Activated T-cell treated with anti-CD3 and anti-CD28 coated beads, Interleukin-2, amount 50 U/mL, for 1 hour (primary cell): ENCODE measurements at places on chromosomes 1 and 21.

DNA sequence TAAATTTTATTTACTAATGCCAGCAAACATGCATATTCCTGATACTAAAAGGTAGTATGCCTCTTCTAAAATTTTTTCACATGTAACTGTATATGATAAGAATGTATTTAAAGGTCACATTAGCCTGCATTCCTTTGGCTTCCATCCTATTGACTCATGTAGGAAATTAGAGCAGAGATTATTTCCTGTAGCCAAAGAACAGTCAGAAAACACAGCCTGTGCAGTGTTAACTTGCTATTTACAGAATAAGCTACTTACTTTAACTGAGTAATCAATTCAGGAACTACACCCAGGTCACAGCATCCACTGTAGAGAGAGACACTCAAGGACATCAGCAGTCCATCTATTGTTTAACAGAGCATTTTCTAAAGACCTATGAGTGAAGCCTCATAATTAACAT lies 154.5 kb upstream of the ADGRL4 start:
- DNase-seq: no peak

DNA sequence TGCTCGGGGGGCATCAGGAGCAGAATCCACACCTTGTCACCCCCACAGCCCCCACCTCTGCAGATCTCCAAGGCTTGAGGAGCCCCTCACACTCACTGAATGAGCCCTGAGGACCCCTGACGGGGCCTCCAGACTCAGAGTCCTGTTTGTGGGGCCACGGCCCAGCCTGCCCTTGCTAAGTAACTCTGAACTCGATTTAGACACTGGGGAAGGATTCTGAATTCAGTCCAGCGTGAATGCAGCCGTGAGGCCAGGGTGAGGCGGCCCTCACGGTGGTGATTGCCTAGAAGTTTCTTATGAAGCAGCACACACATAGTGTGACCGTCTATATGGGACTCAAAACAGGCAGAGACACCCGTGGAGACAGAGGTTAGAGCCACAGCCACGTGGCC lies 58.9 kb upstream of the ADARB1 start:
- DNase-seq: no peak

- no peak for DNase-seq
Measured at GRCh38 chr1:31694069-31694963, 9.5 kb downstream of the COL16A1 start.

- no peak for DNase-seq
Measured at GRCh38 chr1:203926025-203926540, 64.7 kb downstream of the SNRPE start.

DNA sequence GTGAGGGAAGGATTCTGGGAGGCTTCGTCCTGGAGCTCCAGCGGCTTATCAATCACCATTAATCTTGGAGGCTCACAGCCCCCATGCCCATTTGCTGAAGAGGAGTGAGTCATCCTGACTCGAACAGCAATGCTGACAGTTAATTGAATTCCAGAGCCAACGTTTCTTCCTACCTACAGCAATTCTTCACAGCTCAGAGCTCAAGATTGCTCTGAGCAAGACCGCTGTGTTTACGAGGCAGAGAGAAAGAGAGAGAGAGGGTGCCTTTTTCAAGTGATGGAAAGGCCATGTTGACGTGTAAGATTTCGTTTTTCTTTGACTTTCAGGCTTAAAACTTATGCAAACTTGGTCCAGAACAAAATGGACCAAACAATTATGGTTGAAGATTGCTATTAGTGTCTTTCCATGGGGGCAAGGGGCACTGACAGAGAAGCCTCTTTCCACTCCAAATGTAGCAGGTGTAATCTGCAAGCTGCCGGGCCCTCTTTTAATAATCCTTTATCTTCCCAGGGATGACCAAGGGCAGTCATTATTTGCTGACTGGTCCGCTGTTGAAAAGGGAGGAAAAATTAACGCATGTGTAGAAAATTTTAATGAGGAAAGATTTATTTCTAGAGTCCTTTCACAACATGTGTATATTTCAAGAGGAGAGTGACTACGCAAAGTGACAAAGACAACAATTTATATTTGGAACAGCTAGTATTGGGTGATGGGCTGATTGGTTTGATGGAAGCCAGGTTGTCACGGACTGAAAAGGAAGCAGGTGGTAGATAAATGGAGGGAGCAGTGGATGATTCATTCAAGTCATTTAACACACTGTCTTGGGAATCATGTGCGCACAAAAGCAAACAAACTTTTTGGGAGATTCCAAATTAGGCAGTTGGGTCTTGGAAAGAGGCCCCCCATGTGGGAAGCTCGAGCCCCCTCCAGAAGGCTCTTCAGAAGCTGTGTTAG lies 136.1 kb upstream of the IRF2BP2 start:
- no peak for DNase-seq

DNA sequence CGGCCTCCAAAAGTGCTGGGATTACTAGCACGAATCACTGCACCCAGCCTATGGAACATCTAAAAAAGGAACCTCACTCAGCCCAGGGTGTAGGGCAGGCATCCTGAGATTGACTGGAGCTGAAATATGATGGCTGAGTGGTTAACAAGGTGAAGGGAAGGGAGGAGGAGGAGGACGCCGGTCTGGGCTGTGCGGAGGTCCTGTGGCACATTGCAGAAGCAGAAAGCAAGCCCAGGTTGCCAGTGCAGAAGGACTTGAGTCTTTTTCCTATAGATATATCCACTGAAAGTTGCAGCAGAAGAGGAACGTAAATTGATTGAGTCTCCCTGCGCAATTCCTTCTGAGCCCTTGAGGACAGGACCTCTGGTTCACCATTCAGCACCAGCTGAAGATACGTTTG lies 1.5 kb upstream of the KIF17 start:
- peak; percentile 15 for DNase-seq

GRCh38 chr1:75396745-75397144 lies 214.2 kb downstream of the SLC44A5 start:
- DNase-seq: no peak
